Immature natural killer cell (primary cell): ENCODE measurements at places on chromosomes 7 and 10. TPM values are rescaled to one million over a fixed set of nuclear protein-coding genes. Genes with fewer than 3 reads are reported as not detected.
A peak's percentile ranks its signal among the peaks of the same experiment; 100 is the strongest.

DNA sequence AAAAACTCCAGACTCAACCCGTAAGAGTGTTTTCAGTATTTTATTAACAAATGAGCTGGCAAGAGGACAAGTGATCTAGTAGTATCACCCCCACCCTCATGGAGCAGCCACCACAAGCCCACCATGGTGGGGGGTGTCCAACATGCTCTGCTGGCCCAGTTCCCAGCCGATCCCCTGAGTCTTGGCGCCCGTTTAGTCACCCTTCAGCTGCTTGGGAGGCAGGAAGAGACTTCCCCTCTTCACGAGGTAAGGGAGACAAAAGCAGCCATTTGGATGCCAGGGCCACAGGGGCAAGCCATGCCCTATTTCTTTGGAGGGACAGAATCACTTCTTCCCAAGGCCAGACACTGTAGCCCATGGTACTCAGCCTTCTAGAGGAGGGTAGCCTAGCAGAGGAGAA lies 54.1 kb downstream of the NOD1 start:
- H3K36me3 ChIP-seq, result peaks cover 27% of the 10 kb centered on the region
- H3K27ac ChIP-seq, result peak overlapping the region; percentile 66
- no peak for DNase-seq
- H3K27me3 ChIP-seq, result no peaks in the 10 kb centered on the region
- H3K4me1 ChIP-seq, result peaks cover 24% of the 10 kb centered on the region

GRCh38 chr7:30003098-30003497 lies 13.5 kb upstream of the SCRN1 start:
- H3K36me3 ChIP-seq, result no peaks in the 10 kb centered on the region
- no peak overlapping the region for H3K27ac ChIP-seq

GRCh38 chr7:1717903-1718676 lies 48.0 kb downstream of the ELFN1 start:
- H3K27ac ChIP-seq, result no peak overlapping the region
- no peak overlapping the region for H3K4me3 ChIP-seq
- no peak for DNase-seq
- H3K27me3 ChIP-seq, result no peaks in the 10 kb centered on the region
- no peaks in the 10 kb centered on the region for H3K4me1 ChIP-seq

DNA sequence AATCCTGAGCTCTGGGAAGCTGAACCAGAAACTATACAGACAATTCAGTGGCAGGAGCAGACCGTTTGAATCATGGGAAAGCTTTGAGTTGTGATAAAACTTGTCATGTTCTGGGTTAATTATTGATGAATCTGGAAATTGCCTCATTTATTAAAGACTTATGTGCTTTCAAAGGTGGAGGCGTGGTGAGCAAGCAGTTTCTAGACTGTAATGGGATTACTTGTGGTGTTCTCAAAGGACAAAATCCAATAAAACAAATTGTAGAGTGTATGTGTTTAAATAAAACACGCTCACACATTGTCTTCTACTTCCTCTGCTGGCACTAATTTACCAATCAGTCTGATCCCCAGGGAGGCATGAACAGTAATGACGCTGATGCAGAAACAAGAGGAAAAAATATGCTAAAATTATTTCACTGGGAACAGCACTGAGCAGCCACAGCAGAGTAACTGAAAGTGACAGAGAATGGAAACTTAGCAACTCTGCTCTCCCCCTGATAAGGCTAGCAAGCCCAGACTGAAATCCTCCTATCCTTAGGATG lies 25.1 kb downstream of the PARD3 start:
- no peak overlapping the region for H3K27ac ChIP-seq
- H3K36me3 ChIP-seq, result no peaks in the 10 kb centered on the region
- no peaks in the 10 kb centered on the region for H3K27me3 ChIP-seq
- H3K4me1 ChIP-seq, result no peaks in the 10 kb centered on the region

DNA sequence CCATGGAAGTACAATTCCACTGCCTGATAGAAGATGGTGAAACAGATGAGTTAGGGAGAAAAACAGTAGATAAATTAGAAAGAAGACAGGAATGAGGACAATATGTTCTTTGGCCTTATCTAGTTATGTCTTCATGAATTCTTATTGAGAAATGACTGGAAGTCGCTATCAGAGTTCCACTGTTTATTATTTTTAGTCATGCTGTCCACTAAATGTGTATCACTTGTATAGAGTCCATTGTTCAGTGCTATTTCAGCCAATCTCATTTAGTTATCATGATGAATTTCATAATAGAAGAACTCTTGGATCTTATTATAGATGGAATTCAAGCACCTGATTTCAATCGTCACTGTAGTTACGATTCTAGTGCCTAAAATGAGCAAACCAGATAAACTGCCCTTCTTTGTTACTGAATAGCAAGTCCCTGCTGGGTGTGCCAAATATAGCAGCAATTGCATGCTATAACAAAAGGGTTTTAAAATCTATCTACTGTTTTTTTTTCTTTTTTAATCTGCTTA lies 177.7 kb upstream of the COL1A2 start:
- no peak overlapping the region for H3K4me3 ChIP-seq
- no peak overlapping the region for H3K27ac ChIP-seq
- H3K27me3 ChIP-seq, result no peaks in the 10 kb centered on the region
- no peaks in the 10 kb centered on the region for H3K36me3 ChIP-seq

- H3K27me3 ChIP-seq, result peaks cover 2% of the 10 kb centered on the region
- H3K4me1 ChIP-seq, result peaks cover 77% of the 10 kb centered on the region
- no peaks in the 10 kb centered on the region for H3K36me3 ChIP-seq
- DNase-seq, result no peak
These were observed 57.7 kb downstream of the OSBPL3 start for GRCh38 chr7:24922099-24922773.

GRCh38 chr7:67100956-67101361 lies 104.3 kb downstream of the TYW1 start:
- H3K27me3 ChIP-seq, result no peaks in the 10 kb centered on the region
- H3K27ac ChIP-seq, result no peak overlapping the region
- peaks cover 36% of the 10 kb centered on the region for H3K36me3 ChIP-seq
- no peak for DNase-seq
- H3K4me1 ChIP-seq, result peaks cover 24% of the 10 kb centered on the region

- peaks cover 4% of the 10 kb centered on the region for H3K27me3 ChIP-seq
- H3K27ac ChIP-seq, result no peak overlapping the region
- no peaks in the 10 kb centered on the region for H3K4me1 ChIP-seq
- H3K4me3 ChIP-seq, result no peak overlapping the region
These were observed 98.5 kb downstream of the ARHGAP22 start for GRCh38 chr10:48506147-48506917.

DNA sequence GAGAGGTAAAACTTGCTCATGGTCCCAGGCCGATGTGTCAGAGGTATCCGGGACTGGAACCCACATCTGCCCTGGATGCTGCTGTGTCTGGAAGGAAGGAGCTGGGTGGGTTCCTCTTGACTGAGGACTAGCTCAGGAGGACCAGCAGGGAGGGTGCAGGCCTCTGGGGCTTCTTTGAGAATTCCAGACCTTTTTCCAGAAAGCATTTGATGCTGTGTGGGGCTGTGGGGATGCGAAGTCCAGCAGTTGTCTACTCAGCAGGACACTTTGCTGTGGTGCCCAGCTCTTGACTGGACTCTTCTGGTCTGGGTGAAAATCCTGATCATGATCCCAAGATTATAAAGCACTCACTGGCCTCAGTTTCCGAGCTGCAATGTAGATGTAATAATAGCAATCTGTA lies 1.7 kb downstream of the RAMP3 start:
- DNase-seq, result no peak
- no peak overlapping the region for H3K4me3 ChIP-seq

DNA sequence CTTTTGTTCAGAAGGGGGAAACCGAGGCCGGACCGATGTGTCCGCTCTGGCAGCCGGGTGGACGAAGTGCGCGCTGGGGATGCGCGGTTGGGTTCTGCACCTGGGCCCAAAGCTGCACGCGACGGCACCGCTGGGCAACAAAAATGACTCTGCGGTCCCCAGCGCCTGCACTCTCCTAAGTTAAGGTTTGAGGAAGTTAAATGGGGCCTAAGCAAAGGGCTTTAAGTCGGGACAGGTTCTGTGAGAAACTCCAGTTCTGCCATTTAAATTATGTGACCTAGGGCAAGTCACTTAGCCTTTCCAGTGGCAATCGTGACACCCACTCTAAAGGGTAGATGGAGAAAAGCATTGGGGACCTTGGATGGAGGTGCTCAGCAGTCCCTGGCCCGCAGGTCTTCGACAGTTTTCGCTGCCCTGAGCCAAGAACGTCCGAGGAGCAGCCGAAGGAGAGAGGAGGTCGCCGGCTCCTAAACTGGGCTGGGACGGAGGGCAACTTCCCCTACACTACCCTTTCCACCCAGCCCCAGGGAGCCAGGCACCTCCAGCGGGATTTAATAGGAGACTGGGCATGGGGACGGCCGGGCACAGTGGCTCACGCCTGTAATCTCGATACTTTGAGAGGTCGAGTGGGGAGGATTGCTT lies 534 bp upstream of the ACBD5 start:
- H3K4me3 ChIP-seq, result peak overlapping the region; percentile 97
- H3K27ac ChIP-seq, result peak overlapping the region; percentile 98
- H3K4me1 ChIP-seq, result peaks cover 61% of the 10 kb centered on the region
- no peaks in the 10 kb centered on the region for H3K36me3 ChIP-seq
- peak; percentile 42 for DNase-seq

- no peak overlapping the region for H3K4me3 ChIP-seq
- no peak for DNase-seq
- no peaks in the 10 kb centered on the region for H3K36me3 ChIP-seq
- no peaks in the 10 kb centered on the region for H3K4me1 ChIP-seq
- H3K27me3 ChIP-seq, result peaks cover 7% of the 10 kb centered on the region
These were observed 13.0 kb upstream of the WIPI2 start for GRCh38 chr7:5177060-5177459.

DNA sequence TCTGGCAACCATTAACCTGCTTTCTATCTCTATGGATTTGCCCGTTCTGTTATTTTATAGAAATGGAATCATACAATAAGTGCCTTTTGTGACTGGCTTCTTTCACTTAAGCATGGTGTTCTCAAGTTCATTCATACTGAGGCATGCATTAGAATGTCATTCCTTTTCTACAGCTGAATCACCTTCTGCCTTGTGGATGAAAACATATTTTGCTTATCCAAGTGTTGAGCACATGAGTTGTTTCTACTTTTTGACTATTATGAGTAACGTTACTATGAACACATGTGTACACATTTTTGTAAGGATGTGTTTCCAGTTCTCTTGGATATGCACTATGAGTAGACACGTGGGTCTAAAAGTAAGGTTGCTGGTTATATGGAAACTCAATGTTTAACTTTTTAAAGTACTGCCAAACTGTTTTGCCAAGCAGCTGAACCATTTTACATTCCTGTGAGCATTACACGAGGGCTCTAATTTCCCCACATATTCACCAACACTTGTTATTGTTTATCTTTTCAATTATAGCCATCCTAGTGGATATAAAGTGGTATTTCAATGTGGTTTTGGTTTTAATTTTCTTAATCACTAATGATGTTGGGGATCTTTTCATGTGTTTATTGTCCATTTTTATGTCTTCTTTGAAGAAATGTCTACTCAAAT lies 241.3 kb downstream of the FANK1 start:
- H3K36me3 ChIP-seq, result no peaks in the 10 kb centered on the region
- peaks cover 6% of the 10 kb centered on the region for H3K27me3 ChIP-seq
- H3K4me1 ChIP-seq, result peaks cover 5% of the 10 kb centered on the region
- DNase-seq, result no peak
- no peak overlapping the region for H3K4me3 ChIP-seq

GRCh38 chr7:133529861-133530260 lies 277.0 kb downstream of the EXOC4 start:
- peaks cover 8% of the 10 kb centered on the region for H3K4me1 ChIP-seq
- no peak overlapping the region for H3K27ac ChIP-seq
- H3K4me3 ChIP-seq, result no peak overlapping the region
- no peaks in the 10 kb centered on the region for H3K36me3 ChIP-seq

DNA sequence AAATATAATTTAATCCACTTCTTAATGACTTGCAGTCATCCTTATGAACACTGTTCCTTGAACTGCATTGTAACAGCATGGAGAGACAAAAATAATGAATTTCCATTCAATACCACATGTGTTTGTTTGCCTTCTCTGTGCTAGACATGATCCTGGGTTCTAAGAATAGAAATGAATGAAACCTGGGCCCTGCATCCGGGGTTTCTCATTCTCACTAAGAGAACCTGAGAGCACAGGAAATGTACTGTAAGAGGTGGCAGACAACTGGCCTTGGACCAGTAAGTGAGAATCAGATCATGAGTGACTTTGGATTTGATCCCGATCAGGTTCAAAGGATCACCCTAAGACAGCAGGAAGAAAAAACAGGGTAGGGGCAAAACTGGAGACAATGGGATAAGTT lies 37.2 kb upstream of the CUL1 start:
- H3K4me1 ChIP-seq, result peaks cover 1% of the 10 kb centered on the region
- no peak overlapping the region for H3K4me3 ChIP-seq
- H3K27me3 ChIP-seq, result peaks cover 2% of the 10 kb centered on the region
- no peak overlapping the region for H3K27ac ChIP-seq

GRCh38 chr10:126956712-126957108 lies 51.5 kb downstream of the DOCK1 start:
- H3K4me3 ChIP-seq, result no peak overlapping the region
- no peaks in the 10 kb centered on the region for H3K36me3 ChIP-seq
- no peak overlapping the region for H3K27ac ChIP-seq
- peaks cover 2% of the 10 kb centered on the region for H3K27me3 ChIP-seq
- DNase-seq, result no peak
- H3K4me1 ChIP-seq, result peaks cover 7% of the 10 kb centered on the region

- H3K27ac ChIP-seq, result no peak overlapping the region
- DNase-seq, result no peak
- H3K27me3 ChIP-seq, result peaks cover 7% of the 10 kb centered on the region
- H3K36me3 ChIP-seq, result no peaks in the 10 kb centered on the region
- H3K4me1 ChIP-seq, result no peaks in the 10 kb centered on the region
These were observed 370.1 kb downstream of the PRPF18 start for GRCh38 chr10:13956826-13957225.

- no peaks in the 10 kb centered on the region for H3K36me3 ChIP-seq
- H3K27me3 ChIP-seq, result peaks cover 5% of the 10 kb centered on the region
- peak overlapping the region; percentile 74 for H3K4me3 ChIP-seq
- H3K4me1 ChIP-seq, result peaks cover 7% of the 10 kb centered on the region
These were observed 83.2 kb downstream of the USP6NL start for GRCh38 chr10:11528286-11528685.

DNA sequence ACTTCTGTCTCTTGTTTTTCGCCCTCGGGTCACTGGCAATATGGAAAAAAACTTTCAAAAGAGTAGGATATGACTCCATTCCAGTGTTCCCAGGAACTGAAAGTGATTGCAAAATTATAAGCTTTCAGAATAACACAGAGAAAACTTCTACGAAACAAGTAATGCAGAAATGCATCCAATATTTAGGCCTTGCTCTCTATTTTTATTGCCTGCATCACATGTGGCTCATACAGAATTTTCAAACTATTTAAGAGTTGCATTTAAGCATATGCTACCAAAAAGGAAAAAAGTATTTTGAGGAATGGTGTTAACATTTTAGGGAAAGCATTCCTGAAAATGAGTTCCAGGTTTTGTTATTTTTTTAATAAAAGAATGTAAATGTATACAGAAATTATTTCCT lies 228.0 kb downstream of the CACNB2 start:
- no peak overlapping the region for H3K4me3 ChIP-seq
- H3K36me3 ChIP-seq, result no peaks in the 10 kb centered on the region
- DNase-seq, result no peak
- no peaks in the 10 kb centered on the region for H3K4me1 ChIP-seq
- H3K27ac ChIP-seq, result no peak overlapping the region

- no peak overlapping the region for H3K4me3 ChIP-seq
- no peak overlapping the region for H3K27ac ChIP-seq
- H3K27me3 ChIP-seq, result peaks cover 2% of the 10 kb centered on the region
- H3K36me3 ChIP-seq, result no peaks in the 10 kb centered on the region
These were observed 250.3 kb downstream of the CNTNAP2 start for GRCh38 chr7:146366938-146367337.

The UBTD1 gene
- 1.7 TPM for polyA plus RNA-seq

The EN2 gene
- polyA plus RNA-seq, result not detected

The SPDYE8 gene
- polyA plus RNA-seq, result 0.12 TPM

The UNC5B gene
- not detected for polyA plus RNA-seq

The AKR1D1 gene
- polyA plus RNA-seq, result not detected

The SLC26A3 gene
- polyA plus RNA-seq, result not detected

The MYPN gene
- polyA plus RNA-seq, result not detected

The LRRC61 gene
- polyA plus RNA-seq, result 26.6 TPM

The PIP gene
- not detected for polyA plus RNA-seq

The TNS3 gene
- 0.19 TPM for polyA plus RNA-seq

The TAS2R5 gene
- not detected for polyA plus RNA-seq
